ENCODE measurements at places on chromosomes 6 and 20.

- DNase-seq = no peak
Observed at GRCh38 chr6:23417133-23417532, 708.9 kb upstream of the NRSN1 start.

- no peak for DNase-seq
Observed at GRCh38 chr6:34074064-34074742, 71.7 kb downstream of the GRM4 start.

DNA sequence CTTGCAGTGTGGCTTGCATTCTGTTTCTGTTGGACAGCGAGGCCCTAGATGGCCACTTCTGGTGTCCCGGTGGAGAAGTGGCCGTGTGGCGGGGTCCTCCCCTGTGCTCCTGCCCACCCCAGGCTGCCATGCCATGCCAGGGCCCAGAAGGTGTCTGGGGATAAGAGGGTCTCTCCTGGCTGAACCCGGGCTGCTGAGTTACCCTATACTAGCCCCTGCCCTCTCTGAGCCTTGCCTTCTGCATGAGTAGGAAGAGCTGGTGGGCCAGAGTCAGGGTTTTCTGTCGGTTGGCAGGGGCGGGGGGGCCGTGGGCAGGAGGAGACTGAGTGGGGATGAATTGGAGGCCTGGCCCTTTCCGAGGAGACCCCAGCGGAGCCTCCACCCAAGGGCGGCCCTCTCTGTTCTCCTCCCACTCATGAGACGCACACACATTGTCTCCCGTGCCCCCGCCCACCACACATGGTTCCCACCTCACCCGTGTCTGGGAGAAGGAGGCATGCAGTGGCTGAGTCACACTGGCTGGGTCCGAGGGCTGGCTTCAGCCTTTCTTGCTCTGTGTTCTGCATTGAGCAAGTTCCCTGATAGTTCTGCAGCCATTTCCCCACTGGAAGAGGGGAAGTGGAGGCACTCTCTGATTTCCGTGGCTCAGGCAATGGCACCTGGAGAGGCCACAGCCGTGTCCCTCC, 24.6 kb downstream of the VSTM2L start:
- no peak for DNase-seq

GRCh38 chr6:147954938-147955337, 387.7 kb upstream of the SASH1 start:
- no peak for DNase-seq

DNA sequence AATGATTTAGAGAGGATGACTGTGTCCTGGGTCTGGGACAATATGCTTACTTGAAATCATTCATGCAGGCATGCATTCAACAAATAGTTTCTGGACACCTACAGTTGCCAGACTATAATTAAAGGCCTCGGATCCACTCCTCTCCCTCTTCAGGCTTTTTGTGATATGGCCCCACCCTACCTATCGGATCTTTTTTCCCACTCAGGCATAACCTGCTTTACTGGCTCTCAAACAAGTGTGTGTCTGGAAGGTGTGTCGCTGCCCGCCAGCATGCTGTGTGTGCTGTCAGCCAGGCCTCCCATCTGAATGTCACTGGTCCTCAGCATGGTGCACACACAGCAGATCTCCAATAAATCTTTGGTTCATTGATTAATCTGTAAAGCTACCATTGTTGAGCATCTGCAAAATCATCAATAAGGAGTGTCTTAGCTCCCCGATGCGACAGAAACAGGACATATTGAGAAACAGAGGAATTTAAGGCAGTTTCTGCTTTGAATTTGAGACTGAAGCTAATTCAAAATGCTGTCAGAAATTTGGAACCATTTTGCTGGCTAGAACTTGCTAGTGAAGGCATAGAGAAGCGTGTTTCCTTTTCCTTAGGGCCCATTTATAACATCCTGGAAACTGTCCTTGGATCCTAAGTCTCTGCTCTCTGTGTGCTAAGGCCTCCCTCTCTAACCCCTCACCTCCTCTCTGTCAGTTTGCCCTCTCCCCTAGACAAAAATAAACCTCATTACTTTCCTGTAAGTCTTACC, 23.5 kb upstream of the CCN6 start:
- DNase-seq = no peak

DNA sequence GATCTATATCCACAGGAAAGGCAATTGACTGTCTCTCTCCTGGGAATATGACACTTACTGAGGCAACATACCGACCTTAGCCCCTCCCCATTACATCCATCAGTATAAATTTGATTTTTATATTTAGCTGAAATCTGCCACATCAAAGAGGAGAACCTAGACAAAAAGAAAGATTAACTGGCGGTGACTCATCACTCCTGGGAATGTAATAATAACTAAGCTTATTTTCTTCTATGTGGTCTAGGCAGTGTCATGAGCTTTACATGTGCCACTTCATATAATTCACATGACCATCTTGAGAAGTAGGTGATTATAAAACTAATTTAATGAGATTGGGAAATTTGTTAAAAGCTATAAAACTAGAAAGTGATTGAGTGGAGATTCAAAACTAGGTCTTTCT, 520.0 kb upstream of the HS3ST5 start:
- no peak for DNase-seq

- DNase-seq = no peak
Observed at GRCh38 chr6:150895928-150896632, 30.6 kb downstream of the MTHFD1L start.

DNA sequence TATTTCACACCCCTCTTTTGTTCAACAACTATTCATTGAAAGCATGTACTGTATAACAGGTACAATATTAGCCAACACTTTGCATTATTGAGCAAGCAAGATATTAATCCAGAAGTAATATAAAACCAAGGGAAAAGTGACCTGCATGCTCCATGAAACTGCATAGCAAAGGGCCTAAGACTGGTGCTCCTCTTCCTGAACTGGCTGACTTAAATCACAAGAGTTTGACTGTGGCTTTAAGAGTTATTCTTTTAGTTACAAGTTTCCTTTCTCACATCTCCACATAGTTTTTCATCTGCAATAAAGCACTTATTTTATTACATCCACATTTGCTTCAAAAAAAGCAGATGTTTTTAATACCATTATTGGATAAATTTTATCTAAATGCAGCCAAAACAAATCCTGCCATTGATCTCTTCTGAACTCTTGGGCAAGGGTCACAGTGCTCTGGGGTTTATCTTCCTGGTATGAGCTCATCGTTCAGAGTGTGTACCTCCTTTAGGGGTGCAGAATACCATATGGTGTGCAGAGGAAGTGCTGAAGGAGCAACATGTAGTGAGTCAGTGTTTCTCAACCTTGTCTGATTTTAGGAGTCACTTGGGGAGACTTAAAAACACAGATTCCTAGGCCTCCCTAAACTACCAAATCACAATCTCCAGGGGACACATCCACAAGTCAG, 1225.9 kb upstream of the MAP3K7 start:
- DNase-seq = no peak

- no peak for DNase-seq
Observed at GRCh38 chr20:38216201-38216600, 44.3 kb downstream of the KIAA1755 start.

DNA sequence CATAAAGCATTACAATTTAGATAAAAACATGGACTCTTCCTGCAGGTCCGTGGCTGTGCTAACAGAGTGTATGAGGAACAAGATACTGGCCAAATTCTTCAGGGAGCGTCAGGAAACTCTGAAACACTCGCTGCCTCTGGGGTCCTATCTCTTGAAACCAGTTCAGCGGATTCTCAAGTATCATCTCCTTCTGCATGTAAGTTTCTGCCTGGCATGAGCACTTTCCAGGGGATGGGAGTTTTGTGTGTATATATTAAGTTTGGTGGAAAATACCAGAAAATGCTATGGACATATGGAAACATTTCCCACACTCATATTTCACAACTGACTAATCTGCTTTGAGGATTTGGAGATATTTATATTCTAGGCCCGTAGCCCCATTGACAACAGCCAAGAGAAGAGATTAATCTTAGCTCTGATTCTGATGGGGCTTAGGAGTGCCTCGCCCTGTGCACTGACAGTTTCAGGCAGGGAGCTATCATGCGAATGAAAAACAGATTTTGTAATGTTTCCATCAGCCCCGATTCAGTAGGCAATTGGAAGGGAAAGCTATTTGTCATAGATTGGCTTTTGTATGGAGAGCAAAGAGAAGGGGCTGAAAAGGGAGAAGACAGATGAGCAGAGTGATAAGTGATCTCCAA, 64.7 kb upstream of the MTHFD1L start:
- DNase-seq = peak; percentile 1

- no peak for DNase-seq
Observed at GRCh38 chr6:111150577-111150976, 63.3 kb downstream of the SLC16A10 start.

DNA sequence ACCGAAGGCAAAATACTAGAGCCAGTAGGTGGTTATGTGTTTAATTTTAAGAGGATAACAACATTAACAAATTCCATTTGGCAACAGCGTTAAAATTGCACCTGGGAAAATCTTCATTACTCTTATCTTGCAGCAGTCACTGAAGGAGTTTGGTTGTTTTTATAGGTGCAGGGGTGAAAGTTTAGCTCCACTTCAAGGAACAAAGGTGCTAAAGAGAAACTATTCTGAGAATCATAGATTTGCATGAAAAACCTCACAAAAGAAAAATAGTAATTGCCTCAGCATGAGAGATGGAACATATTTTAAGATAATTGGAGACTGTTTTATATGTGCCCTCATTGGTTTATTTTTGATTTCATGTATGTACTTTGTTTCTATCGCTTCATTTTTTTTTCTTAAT, 444.4 kb downstream of the UTRN start:
- no peak for DNase-seq

- peak; percentile 17 for DNase-seq
Observed at GRCh38 chr20:45087097-45087790, 13.7 kb downstream of the KCNS1 start.

DNA sequence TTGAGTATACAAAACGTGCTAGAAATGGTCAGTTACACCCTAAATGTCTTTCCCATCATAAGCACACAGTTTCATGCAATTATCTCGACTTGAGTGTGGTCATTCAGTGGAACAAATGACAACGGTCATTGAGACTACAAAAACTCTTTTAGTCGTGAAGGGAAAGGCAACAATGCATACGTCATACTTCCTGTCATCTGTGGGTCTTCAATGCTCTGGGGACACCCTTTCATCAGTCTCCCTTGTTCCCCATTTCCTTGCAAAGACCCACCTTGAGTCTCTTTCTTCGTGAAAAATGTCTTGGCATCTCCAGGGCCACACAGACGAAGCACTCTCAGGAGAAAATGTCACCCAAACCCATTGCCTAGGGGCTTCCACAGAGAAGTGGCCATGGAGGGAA, 238.5 kb downstream of the GMPR start:
- DNase-seq = no peak

DNA sequence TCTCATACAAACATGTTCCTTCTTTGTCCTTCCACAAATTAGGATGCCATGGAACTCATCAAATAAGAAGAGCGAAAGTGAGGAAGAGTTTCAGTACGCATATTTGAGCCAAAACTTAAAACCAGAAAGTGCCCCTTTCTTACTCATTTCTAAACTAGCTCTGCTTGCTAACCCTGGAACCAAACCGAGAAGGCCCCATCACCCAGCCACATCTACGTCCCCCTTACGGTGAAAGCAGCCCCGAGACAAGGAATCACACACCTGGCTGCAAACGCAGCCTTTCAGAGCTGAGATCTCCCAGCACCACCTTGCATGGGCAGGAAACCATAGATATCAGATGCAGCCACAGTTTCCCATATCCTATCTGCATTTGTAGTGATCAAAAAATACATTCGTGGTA, 28.5 kb downstream of the TRERF1 start:
- no peak for DNase-seq

DNA sequence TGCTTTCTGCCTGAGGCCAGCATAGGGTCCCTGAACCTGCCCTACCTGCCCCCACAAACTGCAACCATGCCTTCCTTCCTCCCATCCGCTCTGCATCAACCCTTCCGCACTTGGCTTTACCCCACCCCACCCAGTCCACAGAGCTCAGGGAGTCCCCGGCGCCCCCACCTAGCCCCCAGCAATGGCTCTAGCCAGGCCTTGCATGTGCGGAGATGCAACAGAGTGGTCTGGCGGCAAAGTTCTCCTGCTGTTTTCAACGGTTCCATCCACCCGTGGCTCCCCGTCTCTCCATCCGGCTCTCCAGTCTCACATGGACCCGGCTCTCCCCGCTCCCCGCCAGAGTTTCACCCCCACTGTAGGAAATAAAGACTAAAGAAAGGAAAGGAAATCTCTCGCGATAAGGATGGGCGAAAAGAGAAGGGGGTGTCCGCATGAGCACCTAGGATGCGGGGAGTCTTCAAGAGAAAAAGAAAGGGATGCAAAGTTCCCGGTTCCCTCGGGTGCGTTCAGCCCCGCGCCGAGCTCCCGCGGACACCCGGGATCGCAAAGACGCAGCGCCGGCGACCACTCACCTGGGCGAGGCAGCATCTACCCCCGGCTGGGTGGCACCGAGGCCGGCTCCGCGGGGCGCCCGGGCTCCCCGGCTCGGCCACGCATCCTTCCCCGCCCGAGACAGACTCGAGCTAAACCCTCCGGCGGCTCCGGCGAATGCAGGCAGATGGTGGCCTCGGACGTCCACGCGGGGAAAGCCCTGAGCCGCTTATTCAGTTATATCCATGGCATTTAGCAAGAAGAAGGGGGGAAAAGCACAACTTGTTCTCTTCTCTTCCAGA, 579 bp downstream of the LRFN2 start:
- DNase-seq = no peak

GRCh38 chr6:140636908-140637402, 1262.5 kb upstream of the CITED2 start:
- DNase-seq = peak; percentile 69

GRCh38 chr6:69881322-69882151, 15.2 kb downstream of the COL19A1 start:
- no peak for DNase-seq

DNA sequence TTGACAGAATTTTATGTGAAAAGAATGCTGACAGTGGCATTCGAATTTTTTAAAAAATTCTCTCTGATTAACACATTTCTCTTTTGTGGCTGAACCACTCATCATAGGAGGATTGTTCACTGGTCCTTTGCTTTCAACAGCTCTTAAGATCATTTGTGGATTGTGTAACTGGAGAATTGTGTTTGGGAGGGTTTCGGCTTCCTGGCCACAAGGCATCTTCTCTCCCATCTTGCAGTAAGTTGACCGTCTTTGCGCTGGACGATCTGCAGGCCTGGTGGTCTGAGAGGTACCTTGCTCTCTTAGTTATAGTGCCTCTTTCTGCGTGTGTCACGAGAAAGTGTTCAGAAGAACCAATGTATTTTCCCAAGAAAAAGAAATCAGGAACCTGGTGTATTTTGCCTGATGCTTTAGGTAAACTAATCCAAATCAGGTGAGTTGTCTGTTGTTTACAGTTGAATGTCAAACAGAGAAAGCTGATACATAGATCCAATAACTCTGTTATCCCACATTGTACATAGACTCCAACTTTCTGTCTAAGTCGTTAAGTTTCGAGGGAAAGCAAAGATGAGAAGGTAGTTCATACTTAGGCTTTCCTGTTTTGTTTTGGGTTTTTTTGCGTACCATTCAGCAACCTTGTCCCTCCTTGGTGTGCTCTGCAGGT, 14.8 kb upstream of the EXOC2 start:
- no peak for DNase-seq

Data from EH (cell line).